ENCODE measurements at places on chromosomes 4 and X.

- peak; percentile 57 for DNase-seq
These were observed 22.6 kb upstream of the CD38 start for GRCh38 chr4:15755321-15756155.

- no peak for DNase-seq
These were observed 237.0 kb downstream of the MGST2 start for GRCh38 chr4:139902321-139903320.

- DNase-seq: no peak
These were observed 7.6 kb upstream of the BST1 start for GRCh38 chr4:15695240-15695699.

DNA sequence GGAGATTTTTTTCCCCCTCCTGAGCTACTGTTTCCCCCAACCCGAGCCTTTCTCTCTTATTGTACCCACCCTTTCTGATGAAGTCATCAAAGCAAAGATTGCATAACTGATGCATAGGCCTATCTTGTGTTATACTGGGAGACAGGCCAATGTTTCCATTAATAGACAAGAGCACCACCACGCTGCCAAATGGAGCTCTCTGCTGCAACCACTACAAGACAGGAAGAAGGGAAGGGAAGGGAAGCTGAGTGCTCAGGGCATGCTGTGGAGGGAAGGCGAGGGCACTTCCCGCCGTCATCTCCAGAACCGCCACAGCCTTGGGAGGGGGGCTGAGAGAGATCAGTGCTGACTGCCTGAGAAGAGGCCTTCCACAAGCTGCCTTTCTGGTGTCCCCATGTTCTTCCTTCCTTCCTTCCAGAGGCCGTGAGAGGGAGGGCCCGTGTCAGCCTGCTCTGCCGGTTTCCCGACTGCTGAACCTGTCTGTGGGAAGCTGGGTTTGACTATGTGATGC is 75.0 kb downstream of the MGST2 start:
- DNase-seq: no peak

DNA sequence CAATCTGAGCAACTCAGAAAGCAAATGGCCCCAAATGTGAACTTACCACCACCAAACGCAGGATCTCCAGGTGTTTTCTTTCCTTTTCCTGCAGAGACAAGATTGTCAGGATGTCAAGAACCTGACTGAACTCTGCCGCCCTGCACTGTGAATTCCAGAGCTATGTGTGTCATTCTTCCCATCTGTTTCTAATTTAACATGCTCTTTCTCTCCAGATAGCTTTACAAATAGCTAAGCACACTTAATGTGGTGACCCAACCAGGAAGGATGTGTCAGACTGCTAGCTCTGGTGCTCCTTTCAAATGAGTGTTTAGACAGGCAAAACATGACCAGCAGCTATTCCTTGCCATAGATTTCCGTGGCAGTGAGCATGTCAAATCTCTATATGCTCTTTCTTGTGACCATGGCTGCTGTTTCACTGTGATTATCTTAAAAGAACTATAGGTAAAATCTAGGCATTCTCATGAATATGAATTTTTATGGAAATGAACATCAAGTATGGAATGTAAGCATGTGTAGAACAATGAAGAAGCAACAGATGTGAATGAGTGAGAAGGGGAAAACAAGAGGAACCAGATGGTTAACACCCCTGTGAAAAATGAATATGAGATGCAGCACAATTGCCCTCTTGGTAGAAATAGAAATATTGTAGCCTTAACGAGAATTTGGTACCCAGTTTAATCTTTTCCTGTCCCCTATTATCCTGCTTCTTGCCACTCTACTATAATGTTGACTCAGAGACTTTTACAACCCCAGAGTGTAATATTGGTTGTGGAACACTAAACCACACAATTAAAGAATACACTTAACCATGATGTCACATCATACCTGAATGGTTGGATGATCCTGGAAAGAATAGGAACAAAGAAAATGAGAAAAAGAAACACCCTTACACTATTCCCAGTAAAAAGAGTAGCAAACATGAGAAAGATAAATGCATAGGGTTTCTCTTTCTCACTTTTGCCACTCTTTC is 247.8 kb upstream of the DKK2 start:
- no peak for DNase-seq

GRCh38 chr4:132824761-132825160 is 324.3 kb upstream of the PCDH10 start:
- no peak for DNase-seq

DNA sequence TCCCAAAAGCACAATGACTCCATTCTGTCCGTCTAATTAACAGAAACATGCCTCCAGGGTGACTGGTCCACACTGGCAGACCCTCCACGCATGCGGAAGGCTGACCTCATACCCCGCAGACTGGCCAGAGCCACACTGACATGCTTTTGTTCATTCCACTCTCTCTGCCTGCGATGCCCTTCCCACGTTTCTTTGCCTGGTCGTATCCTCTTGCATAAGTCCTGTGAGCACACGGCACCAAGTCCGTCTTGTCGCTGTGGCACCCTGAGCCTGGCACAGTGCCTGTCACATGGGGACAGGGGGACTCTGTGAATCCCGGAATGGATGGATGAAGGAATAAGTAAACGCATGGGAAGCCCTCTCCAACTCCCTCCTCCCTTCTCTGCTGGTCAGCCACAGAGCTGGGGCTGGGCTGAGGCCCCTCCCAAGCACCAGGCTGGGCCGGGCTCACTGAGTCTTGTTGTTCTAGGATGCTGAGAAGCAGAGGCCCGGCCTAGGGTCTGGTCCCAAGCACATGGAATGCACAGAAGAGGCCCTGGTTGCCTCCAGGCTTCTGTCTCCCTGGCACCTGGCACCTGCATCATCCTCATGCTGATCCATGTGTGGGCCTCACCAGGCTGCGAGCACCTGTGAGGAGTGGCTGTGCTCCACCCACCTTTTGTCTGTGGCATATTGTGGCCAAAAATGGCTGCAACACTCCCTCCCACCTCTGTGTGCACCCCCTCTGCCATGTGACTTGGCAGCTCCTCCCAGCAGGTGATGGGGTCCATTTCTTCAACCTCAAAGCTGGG is 38.9 kb upstream of the C4orf50 start:
- no peak for DNase-seq

DNA sequence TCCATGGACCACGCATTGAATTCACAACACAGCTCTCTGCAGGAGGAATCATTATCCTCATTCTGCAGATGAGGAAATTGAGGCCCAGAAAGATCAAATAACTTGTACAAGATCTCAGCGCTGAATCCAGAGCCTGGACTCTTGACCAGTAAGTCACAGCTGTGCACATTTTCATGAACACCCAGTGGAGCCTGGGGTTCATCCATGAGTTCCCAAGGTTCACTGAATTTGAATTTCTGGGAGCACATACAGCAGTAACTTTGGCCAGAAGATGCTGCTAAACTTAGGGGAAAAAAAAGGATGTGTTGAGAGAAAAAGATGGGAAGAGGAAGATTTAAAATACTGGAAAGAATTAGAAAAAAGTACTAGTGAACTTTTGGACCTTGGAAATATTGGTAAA is 218.7 kb upstream of the PPARGC1A start:
- no peak for DNase-seq

DNA sequence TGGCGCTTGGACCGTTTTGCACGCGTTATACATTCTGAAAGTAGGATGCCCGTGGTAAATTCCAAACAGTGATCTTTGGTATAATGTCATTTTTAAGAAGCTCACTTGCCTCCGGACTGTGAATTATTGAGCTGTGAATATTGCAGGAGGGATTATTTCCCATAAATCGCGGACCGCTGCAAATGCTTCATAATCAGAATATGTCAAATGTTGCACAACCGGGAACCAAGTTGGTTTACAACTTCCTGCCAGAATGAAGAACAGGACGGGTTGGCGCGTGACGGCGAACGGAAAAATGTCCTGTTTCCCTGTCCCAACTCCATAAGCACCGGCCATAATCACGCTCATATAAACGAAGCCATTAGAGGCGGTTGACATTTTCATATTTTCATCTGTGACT is 67.6 kb downstream of the SHOX start:
- no peak for DNase-seq

DNA sequence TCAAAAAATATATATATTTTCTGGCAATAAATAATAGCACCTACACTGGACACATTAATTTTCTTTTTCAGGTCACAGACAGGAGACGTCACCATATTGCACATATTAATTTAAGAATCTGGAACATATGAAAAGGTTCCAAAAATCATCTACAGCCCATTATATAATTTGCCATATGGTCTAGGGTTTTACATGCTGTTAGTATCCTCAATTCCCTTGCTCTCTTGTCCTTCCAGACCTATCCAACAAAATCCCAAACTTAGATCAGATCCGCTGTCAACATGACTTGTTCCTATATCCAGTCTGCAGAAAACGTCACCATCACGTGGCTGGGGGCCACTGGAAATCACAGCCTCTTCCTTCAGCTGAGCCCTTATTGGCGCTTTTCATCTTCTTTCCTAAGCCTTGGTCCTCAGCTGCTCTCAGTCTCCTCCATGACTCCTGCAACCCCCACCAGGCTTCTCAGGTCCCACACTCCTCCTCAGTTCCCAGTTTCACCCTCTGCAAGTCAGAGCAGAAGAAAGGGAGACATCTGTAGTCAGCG is 192.0 kb upstream of the GATB start:
- no peak for DNase-seq

DNA sequence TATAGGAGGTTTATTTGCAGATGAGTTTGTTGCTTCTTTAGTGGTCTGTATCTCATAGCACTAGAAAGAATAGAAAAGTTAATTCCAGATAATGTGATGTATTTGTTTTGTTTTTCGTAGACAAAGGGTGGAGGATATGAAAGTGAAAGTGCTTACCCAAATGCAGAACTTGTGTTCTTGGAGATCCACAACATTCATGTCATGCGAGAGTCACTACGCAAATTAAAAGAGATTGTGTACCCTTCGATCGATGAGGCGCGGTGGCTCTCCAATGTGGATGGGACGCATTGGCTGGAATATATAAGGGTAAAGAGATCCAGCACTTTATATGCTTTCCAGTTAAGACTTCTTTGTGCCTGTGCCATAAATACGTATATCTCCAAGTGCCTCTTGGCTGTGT is 43.3 kb downstream of the MTMR1 start:
- DNase-seq: no peak

DNA sequence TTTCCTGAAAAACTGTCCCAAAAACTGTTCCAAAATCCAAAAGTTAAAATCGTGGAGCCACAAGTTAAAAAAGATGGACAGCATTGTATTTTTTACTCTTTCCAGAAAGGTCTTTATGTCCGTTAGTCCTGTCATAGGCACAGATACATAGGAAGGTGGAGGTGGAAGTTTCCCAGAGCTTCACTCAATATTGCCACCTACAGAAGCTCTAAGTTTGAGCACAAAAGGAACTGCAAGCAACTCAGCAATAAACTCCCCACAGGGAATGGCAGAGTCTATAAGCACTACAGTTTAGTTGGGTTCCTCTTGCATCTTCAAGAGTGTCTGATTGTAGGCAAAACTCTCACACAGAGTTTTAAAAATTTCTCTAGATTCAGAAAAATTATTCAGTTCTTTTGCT is 22.0 kb upstream of the UGT2B4 start:
- no peak for DNase-seq

GRCh38 chr4:3762753-3763549 is 3.2 kb upstream of the ADRA2C start:
- no peak for DNase-seq

DNA sequence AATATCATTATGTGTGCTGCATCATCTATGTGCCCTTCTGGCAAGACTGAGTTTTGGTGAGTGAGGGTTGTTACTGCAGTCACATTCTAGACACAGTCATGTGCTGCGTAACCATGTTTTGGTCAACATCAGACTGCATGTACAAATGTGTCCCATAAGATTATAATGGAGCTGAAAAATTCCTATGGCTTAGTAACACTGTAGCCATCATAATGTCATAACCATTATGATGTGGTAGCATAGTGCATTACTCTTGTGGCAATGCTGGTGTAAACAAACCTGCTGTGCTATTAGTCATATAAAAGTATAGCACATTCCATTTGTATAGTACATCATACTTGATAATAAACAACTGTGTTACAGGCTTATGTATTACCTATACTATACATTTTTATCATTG is 198.1 kb upstream of the NUDT6 start:
- no peak for DNase-seq
